ENCODE measurements at places on chromosomes 7 and 10.

- DNase-seq: no peak
Measured at GRCh38 chr7:51569581-51569980, 253.0 kb upstream of the COBL start.

GRCh38 chr7:41239596-41239995 lies 463.3 kb downstream of the INHBA start:
- DNase-seq: no peak

- DNase-seq: no peak
Measured at GRCh38 chr10:19385846-19386450, 337.3 kb downstream of the MALRD1 start.

GRCh38 chr7:134248196-134248595 lies 68.5 kb downstream of the SLC35B4 start:
- no peak for DNase-seq

- no peak for DNase-seq
Measured at GRCh38 chr7:34322841-34323240, 335.2 kb upstream of the NPSR1 start.

DNA sequence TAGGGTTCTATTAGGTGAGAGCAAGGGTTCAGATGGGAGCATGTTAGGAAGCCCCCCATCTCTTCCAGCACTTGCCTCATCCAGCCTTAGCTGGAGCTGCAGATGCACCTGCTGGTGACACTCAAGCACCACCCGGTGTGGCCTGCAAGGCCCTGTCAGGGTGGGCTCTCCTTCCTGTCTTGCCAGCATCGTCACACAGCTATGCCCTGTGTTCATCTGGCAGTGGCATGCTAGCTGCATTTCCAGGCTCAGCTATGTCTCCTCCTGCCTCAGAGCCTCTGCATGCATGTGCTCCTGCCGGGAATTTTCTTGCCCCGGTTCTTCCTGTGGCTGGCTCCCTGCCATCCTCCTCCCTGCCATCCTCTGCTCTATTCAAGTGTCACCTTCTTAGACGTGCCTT lies 129.7 kb upstream of the KLF6 start:
- no peak for DNase-seq

- DNase-seq: no peak
Measured at GRCh38 chr7:125112850-125113249, 183.2 kb upstream of the POT1 start.
